ENCODE measurements at places on chromosomes 6 and 20.

DNA sequence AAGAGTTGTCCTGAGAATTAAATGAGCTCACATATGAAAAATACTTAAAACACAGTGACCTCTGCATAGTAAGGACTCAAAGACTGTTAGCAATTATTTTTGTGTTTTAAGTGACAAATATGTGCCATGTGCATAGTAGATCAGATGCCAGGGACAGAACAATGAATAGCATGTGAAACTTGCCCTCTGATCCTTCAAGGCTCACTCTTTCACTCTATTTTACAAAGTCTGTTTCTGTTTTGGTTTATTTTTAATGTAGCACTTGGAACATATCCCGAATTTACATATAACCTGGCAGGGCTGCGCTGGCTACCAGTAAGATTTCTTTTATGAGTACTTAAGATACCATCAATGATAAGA, 135.5 kb upstream of the TNFAIP3 start:
- no peak for DNase-seq

DNA sequence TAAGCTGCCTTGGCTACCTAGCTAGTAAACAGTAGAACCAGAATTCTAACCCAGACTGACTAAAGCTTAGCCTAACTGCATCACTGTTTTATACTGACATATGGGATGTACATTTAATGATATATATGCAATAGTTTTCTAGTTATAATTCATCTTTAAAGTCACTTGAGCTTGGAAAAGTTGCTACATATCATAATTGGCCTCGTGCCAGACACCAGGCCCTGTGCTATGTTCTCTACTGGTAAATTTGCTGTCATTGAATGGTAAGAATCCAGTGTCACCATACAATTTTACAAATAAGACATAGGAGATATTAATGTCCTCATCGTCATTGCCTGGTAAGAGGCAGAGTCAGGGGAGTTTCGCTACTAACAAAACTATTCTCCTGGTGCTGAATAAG, 396.8 kb downstream of the CDKAL1 start:
- no peak for DNase-seq

GRCh38 chr20:22574545-22575086, 9.8 kb downstream of the FOXA2 start:
- DNase-seq: no peak

- DNase-seq: no peak
These were observed 67.2 kb downstream of the MAP3K4 start for GRCh38 chr6:161058741-161059140.

GRCh38 chr6:85068221-85068620, 303.8 kb upstream of the TBX18 start:
- DNase-seq: no peak

GRCh38 chr6:132085731-132086130, 134.6 kb upstream of the CCN2 start:
- no peak for DNase-seq

DNA sequence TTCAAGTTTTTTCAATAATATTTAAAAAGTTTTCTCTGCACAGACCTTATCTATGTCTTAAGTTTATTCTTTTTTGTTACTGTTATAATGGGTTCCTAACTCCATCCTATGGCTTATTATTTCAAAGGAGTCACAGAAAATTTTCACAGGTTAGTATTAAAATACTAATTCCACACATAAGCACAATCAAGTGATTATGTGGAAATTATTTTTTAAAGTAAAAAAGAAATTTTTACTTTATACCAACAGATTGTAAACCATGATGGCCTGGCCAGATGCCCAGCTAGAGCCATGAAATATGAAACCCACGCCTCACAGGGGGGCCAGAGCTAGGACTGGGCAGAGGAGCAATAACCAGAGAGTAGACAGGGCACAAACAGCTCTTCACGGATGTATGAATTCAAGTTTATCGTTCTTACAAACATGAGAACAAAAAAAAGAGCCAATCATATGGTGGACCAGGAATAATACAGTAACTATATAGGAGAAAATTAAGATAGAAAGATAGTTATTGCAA, 34.0 kb downstream of the NUDT3 start:
- no peak for DNase-seq
